ENCODE measurements at places on chromosomes 1 and 21. TPM values are rescaled to one million over a fixed set of nuclear protein-coding genes. Genes with fewer than 3 reads are reported as not detected.

The KRTAP7-1 gene
- not detected for total RNA-seq

The CDC20 gene
- total RNA-seq, result 103 TPM

The NR0B2 gene
- total RNA-seq, result not detected

The KIF26B gene
- not detected for total RNA-seq

The EBNA1BP2 gene
- total RNA-seq, result 57.1 TPM

The USH2A gene
- not detected for total RNA-seq

The IVL gene
- not detected for total RNA-seq

The IFI44L gene
- 135 TPM for total RNA-seq

The S100A6 gene
- 410 TPM for total RNA-seq

The SLC35D1 gene
- total RNA-seq, result 21.0 TPM

The HJV gene
- total RNA-seq, result not detected

The PRDM16 gene
- total RNA-seq, result 0.05 TPM

The A3GALT2 gene
- not detected for total RNA-seq

The HAO2 gene
- not detected for total RNA-seq

The KCNH1 gene
- not detected for total RNA-seq

The PLA2G2C gene
- 1.0 TPM for total RNA-seq

The CNIH3 gene
- total RNA-seq, result 1.3 TPM

The OR6K3 gene
- not detected for total RNA-seq

The BLACAT1 gene
- total RNA-seq, result 0.51 TPM

The HCRTR1 gene
- total RNA-seq, result not detected

The CHIA gene
- total RNA-seq, result not detected

The FMOD gene
- total RNA-seq, result 0.39 TPM

The CELF3 gene
- not detected for total RNA-seq

The PTAFR gene
- total RNA-seq, result 0.49 TPM

The ADAMTS1 gene
- total RNA-seq, result 7.1 TPM

The LRP8 gene
- 71.7 TPM for total RNA-seq

The HSD3B1 gene
- not detected for total RNA-seq

The TSPEAR gene
- not detected for total RNA-seq

The LRRC71 gene
- not detected for total RNA-seq

The S100B gene
- 0.49 TPM for total RNA-seq

The SPRR2E gene
- total RNA-seq, result not detected

The SH2D1B gene
- total RNA-seq, result not detected

The AGMAT gene
- 18.3 TPM for total RNA-seq

The THEM5 gene
- total RNA-seq, result not detected

The IGSF9 gene
- not detected for total RNA-seq

The HSF2BP gene
- total RNA-seq, result 0.71 TPM

The NMNAT2 gene
- 0.05 TPM for total RNA-seq

The DNTTIP2 gene
- 66.3 TPM for total RNA-seq

The TTLL7 gene
- 1.9 TPM for total RNA-seq

The ATAD3C gene
- 0.56 TPM for total RNA-seq

The MASP2 gene
- not detected for total RNA-seq

The SPATA21 gene
- 0.12 TPM for total RNA-seq

The HES2 gene
- total RNA-seq, result 1.1 TPM

The FMO2 gene
- not detected for total RNA-seq

The UBE2U gene
- not detected for total RNA-seq

The SIM2 gene
- total RNA-seq, result 0.22 TPM

The GBP3 gene
- total RNA-seq, result 42.1 TPM

The UTS2 gene
- not detected for total RNA-seq

The EXTL1 gene
- total RNA-seq, result not detected

The KRTAP19-3 gene
- total RNA-seq, result not detected

The TMIGD3 gene
- total RNA-seq, result not detected

Measured in T-helper 1 cell treated with Interleukin-12 subunit alpha and Interleukin-12 subunit beta and Interleukin-4 antibody, amounts not matched to agents 30 ng/mL and 1 ng/mL, for 36 hours (primary cell).